ENCODE measurements at places on chromosomes 16 and 17. TPM values are rescaled to one million over a fixed set of nuclear protein-coding genes. Genes with fewer than 3 reads are reported as not detected.

Gene MPO
- not detected for total RNA-seq

Gene KREMEN2
- 0.09 TPM for total RNA-seq

Gene NPIPA8
- total RNA-seq: 0.91 TPM

Gene SDR42E2
- 0.09 TPM for total RNA-seq

Gene SYT17
- total RNA-seq: 0.34 TPM

Gene NECAB2
- 0.11 TPM for total RNA-seq

Gene PMP22
- total RNA-seq: 1.2 TPM

Gene IRX5
- total RNA-seq: 0.57 TPM

Gene CCR7
- total RNA-seq: 367 TPM

Gene G6PC1
- not detected for total RNA-seq

Gene KRT40
- not detected for total RNA-seq

Gene ACSM5
- not detected for total RNA-seq

Gene TEX14
- 0.09 TPM for total RNA-seq

Gene UMOD
- total RNA-seq: not detected

Gene RAB40B
- 4.8 TPM for total RNA-seq

Gene EFNB3
- not detected for total RNA-seq

Gene ZNF750
- not detected for total RNA-seq

Gene PSMD11
- total RNA-seq: 200 TPM

Gene SRL
- total RNA-seq: not detected

Gene TP53TG3B
- total RNA-seq: not detected

Gene TK1
- total RNA-seq: 64.6 TPM

Gene C16orf86
- total RNA-seq: 1.8 TPM

Gene PSMD7
- 164 TPM for total RNA-seq

Gene AXIN2
- 7.4 TPM for total RNA-seq

Gene CRYBA1
- not detected for total RNA-seq

Gene SULT1A1
- 9.9 TPM for total RNA-seq

Gene TBX2
- 0.14 TPM for total RNA-seq

Gene HAS3
- 1.2 TPM for total RNA-seq

Gene FASN
- total RNA-seq: 387 TPM

Gene RRAD
- 1.8 TPM for total RNA-seq

Gene KRTAP17-1
- not detected for total RNA-seq

Gene CACNA1H
- 0.09 TPM for total RNA-seq

Gene TM4SF5
- total RNA-seq: not detected

Gene DLX4
- not detected for total RNA-seq

Gene NME4
- total RNA-seq: 78.4 TPM

Gene SOCS3
- 99.8 TPM for total RNA-seq

Gene MARF1
- total RNA-seq: 49.9 TPM

Gene CCT6B
- 1.5 TPM for total RNA-seq

Gene DNAI2
- 0.55 TPM for total RNA-seq

Gene P2RX1
- 4.0 TPM for total RNA-seq

Gene PDP2
- 40.6 TPM for total RNA-seq

Gene TBC1D3H
- total RNA-seq: not detected

Gene RILP
- 8.9 TPM for total RNA-seq

Gene PPY
- total RNA-seq: not detected

Gene ZFP3
- 1.9 TPM for total RNA-seq

Gene PRR35
- total RNA-seq: not detected

Gene TBX21
- 40.4 TPM for total RNA-seq

Gene LPCAT2
- total RNA-seq: 4.7 TPM

Gene KRT27
- total RNA-seq: not detected

Gene DERL2
- 70.4 TPM for total RNA-seq

Gene LCAT
- total RNA-seq: 22.0 TPM

Gene JPH3
- 0.16 TPM for total RNA-seq

Gene TP53TG3C
- not detected for total RNA-seq

Gene EIF3CL
- total RNA-seq: 169 TPM

Gene B4GALNT2
- total RNA-seq: not detected

Gene ZNF597
- total RNA-seq: 1.8 TPM

Gene KRTAP16-1
- not detected for total RNA-seq

Gene GUCY2D
- not detected for total RNA-seq

Gene MRPL12
- total RNA-seq: 179 TPM

Measured in activated T-helper 2 cell treated with anti-CD3 and anti-CD28 coated beads, Interferon-gamma antibody, Interleukin-2, Interleukin-4, amounts not matched to agents 10 μg/mL and 5 μg/mL and 100 μg/mL, durations not matched to agents 14 hours and 24 hours and 36 hours (primary cell).